Activated CD8-positive, alpha-beta memory T cell treated with anti-CD3 and anti-CD28 coated beads, Interleukin-2, amount 50 U/mL, for 4 hours (primary cell): ENCODE measurements at places on chromosomes 5 and 9.

DNA sequence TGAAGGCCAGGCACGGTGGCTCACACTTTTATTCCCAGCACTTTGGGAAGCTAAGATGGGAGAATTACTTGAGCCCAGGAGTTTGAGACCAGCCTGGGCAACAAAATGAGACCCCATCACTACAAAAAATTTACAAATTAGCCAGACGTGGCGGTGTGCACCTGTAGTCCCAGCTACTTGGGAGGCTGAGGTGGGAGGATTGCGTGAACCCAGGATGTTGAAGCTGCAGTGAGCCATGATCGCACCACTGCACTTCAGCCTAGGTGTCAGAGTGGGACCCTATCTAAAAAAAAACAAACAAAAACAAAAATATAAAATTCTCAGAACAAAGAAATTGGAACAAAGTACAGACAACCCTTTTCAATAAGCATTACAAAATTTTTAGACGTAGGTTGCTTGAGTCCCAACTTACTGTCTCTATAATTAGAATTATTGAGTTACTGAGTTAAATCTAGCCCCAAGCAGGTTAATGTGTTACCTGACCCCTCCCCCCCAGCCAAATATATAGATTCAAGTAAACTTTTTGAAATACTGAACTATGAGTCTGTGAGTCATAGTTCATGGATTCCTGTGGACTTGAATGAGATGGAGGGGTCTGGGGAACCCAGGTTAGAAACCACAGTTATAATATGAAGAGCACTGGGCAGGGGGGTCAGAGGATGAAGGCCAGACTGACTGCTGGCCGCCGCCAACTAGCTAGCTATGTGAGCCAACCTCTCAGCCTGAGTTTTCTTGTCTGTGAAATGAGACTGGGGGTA, 173.1 kb downstream of the AOPEP start:
- DNase-seq = no peak

DNA sequence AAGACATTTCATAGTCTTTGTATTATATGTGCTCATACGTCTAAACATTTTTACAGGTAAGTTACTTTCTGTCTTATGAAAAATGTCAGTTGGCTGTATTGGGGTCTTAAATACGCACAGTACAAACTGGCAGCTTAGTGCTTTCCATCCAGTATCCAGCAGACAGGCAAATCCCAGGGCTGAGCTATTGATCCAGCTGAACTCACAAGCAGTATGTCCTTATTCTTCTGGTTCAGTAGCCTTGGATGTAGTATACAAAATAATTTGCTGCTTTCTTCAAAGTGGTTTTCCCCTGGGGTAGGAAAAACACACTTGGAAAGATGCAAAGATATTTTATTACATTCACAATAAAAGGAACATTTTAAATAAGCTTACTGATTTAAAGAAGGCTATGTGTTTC, 617.2 kb downstream of the NR2F1-AS1 start:
- no peak for DNase-seq

GRCh38 chr5:62152394-62153087, 153.5 kb upstream of the KIF2A start:
- no peak for DNase-seq

GRCh38 chr9:91425271-91425670, 1.6 kb upstream of the NFIL3 start:
- no peak for DNase-seq

DNA sequence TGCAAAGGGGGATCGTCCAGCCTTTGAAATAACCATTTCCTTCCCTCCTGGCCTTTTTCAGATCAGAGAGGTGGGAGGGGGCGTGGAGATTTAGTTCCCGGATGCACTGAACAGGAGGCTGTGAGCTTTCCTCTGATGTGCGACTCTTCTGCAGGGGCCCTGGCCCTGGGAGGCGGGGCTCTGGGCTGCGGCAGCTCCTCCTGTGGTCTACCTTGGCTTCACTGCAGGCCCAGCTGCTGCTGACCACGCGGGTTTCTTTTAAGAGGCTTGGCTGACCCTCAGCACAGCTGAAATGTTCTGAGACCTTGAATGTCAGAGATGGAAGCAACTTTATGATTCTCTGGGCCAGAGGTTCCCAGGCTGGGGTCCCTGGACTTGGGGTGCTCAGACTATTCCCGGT, 27.0 kb upstream of the COL15A1 start:
- no peak for DNase-seq

DNA sequence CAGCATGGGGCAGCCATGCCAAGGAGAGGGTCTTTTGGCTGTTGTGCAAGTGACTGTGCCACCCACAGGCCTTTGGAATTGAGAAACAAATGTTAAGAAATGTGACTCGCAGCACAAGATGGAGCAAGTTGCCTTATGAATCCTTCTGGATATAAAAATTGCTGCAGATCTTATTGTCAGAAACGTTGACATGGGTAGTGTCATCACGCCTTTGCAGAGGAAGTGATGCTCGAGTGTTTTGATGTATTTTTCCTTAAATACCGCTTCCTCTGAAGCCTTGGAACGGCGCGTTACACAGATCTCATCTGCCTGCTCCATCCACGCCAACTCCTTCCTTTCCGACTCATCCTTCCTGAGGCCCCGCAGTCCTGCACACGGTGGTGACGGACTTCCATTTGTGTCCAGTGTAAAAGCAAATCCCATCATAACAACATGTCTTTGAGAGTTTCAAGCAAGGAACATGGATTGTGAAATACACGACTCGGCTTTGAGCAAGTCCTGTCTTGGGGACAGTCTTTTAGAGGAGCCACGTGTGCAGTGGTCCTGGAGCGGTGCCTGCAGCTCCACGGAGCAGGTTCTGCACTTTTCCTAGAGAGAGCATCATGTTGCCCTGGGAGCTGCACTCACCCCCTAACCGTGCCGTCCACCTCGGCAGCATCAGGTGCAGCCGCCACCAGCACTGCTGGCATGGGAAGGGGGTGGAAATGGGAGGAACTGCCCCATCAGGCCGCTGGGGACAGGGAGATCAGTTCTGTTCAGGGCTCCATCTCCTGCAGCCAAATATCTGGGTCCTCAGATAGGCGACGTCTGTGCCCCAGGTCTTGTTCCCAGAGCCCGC, 15.1 kb downstream of the ROPN1L start:
- DNase-seq = no peak

DNA sequence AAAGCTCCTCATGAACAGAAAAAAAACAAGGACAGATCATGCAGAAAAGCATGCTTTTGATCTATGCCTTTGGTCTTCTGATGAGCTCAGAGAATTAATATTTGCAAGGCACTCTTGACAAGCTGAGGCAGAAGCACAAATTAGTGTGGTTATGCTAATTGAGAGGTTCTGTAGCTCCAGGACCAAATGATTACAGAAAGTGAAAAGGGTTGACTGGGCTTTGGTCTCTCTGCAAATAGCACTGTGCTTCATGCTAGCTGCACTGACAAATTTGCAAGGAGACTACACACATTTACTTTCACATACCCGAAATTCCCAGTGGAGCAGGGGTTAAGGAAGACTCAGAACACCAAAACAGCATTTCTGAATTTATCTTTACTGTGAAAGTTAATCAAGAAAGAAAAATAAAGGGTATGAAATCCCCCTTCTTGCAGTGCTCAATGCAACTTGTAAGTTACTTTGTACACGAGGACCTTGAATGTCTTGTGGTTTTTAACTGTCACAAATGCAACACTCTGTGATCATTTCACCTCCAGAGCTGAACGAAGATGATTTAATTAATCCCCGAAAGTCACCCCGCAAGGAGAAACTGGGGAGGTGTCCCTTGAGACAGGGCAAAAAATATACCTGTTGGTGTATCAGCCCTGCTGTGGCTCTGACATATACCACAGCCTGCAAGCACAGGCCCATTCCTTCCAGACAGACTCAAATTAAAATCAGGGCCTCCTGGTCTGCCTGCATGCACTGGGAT, 11.9 kb downstream of the RAPGEF1 start:
- no peak for DNase-seq

- no peak for DNase-seq
Measured at GRCh38 chr9:78189461-78189860, 46.4 kb upstream of the CEP78 start.
